ENCODE measurements at places on chromosomes 7 and 10. TPM values are rescaled to one million over a fixed set of nuclear protein-coding genes. Genes with fewer than 3 reads are reported as not detected.

DNA sequence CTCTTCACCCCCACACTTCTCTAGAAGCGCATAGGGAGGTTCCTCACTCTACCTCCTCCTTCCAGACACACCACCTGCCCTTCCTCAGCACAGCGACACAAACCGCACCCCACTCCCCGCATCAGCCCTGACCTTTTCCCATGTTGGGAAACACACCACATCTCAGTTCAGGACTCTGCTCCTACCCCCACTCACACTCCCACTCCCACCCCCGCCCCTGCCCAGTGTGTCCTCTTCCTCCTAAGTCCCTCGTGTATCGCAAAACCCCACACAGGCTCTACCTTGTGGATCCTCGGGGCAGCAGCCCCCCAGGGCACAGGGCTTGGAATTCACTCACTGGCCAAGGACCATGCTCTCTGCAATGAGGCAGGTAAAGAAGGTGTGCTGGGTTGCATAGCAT, 4.2 kb upstream of the AOC1 start:
- H3K27ac ChIP-seq = no peak overlapping the region
- H3K4me3 ChIP-seq = no peak overlapping the region
- no peaks in the 10 kb centered on the region for H3K36me3 ChIP-seq
- no peaks in the 10 kb centered on the region for H3K27me3 ChIP-seq
- no peak for DNase-seq

GRCh38 chr10:47063858-47064257, 152.6 kb downstream of the PTPN20 start:
- DNase-seq = no peak
- H3K4me3 ChIP-seq = no peak overlapping the region
- no peaks in the 10 kb centered on the region for H3K4me1 ChIP-seq
- no peaks in the 10 kb centered on the region for H3K36me3 ChIP-seq

DNA sequence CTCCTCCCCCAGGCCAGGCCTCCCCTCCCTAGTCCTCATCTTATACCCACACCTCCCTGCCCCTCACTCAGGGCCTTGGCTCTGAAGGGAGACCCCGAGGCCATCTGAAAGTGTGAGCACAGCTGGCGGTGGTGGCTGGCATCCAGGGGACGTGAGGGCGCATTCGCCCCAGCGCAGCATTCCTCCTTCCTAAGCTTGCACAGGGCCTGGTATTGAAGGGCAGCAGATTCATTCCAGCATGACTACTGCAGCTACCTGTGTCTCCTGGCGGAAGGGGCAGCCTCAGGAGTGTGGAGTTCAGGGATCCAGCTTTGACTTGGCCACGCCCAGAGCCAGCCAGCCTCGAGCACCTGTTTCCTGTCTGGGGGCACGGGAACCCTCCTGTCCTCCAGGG, 72.6 kb downstream of the PARP12 start:
- peaks cover 11% of the 10 kb centered on the region for H3K4me1 ChIP-seq
- H3K27ac ChIP-seq = no peak overlapping the region
- no peaks in the 10 kb centered on the region for H3K36me3 ChIP-seq
- H3K27me3 ChIP-seq = no peaks in the 10 kb centered on the region
- no peak overlapping the region for H3K4me3 ChIP-seq
- no peak for DNase-seq

DNA sequence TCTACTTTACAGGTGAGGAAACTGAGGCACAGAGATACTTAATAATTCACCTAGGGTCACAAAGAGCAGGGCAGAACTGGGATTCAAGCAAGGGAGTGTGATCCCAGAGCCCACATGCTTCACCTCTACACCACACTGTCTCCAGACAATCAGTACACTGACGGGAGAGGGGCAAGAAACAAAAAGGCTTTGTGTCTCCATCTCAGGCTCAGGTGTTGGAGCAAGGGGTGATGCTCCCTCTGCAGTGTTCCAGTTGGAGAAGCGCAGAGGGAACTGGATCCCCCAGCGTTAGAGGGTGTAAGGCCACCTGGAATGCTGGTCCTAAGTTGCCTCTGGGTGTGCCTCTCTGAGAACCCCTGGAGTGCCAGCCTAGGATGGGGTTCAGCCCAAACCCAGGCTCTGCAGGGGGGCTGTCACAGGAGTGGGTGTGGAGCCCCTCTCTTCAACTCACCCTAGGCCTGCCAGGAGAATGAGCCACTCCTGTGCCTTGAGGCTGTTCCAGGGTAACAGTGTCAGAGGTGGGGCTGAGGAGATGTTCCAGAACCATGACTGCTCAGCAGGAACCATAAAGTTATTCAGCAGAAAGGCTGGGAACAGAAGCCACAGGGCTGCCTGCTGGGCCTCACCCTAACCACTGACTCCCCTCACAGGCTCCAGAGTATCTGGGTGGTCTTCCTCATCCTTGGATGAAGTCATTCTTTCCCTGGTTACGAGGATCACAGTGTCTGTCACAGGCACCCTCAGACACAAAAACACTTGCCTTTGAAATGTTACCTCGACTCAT, 5.5 kb downstream of the RBP4 start:
- H3K4me1 ChIP-seq = no peaks in the 10 kb centered on the region
- no peaks in the 10 kb centered on the region for H3K36me3 ChIP-seq
- H3K27me3 ChIP-seq = no peaks in the 10 kb centered on the region
- no peak overlapping the region for H3K27ac ChIP-seq

GRCh38 chr10:132994185-132994796, 51.9 kb upstream of the CFAP46 start:
- peak overlapping the region; percentile 28 for H3K4me3 ChIP-seq
- H3K4me1 ChIP-seq = no peaks in the 10 kb centered on the region
- no peaks in the 10 kb centered on the region for H3K36me3 ChIP-seq
- H3K27me3 ChIP-seq = no peaks in the 10 kb centered on the region
- DNase-seq = no peak

GRCh38 chr7:131957338-131958020, 401.1 kb upstream of the PODXL start:
- no peaks in the 10 kb centered on the region for H3K27me3 ChIP-seq
- no peaks in the 10 kb centered on the region for H3K4me1 ChIP-seq
- no peak for DNase-seq
- H3K36me3 ChIP-seq = no peaks in the 10 kb centered on the region
- no peak overlapping the region for H3K27ac ChIP-seq

- H3K27me3 ChIP-seq = no peaks in the 10 kb centered on the region
- no peaks in the 10 kb centered on the region for H3K4me1 ChIP-seq
- no peak for DNase-seq
These were observed 16.9 kb downstream of the ZNF92 start for GRCh38 chr7:65390588-65390987.

GRCh38 chr10:61921143-61921542, 19.6 kb downstream of the ARID5B start:
- no peaks in the 10 kb centered on the region for H3K27me3 ChIP-seq
- H3K4me3 ChIP-seq = no peak overlapping the region
- no peaks in the 10 kb centered on the region for H3K36me3 ChIP-seq
- no peaks in the 10 kb centered on the region for H3K4me1 ChIP-seq
- no peak overlapping the region for H3K27ac ChIP-seq

Gene CALML5
- total RNA-seq = not detected

Gene WDR86
- 3.2 TPM for total RNA-seq

Gene PRSS2
- not detected for total RNA-seq

Data from uterus (tissue), 4 donors.